ENCODE measurements at places on chromosomes 4 and X.

- DNase-seq, result no peak
Measured at GRCh38 chr4:37381040-37381668, 136.6 kb downstream of the NWD2 start.

DNA sequence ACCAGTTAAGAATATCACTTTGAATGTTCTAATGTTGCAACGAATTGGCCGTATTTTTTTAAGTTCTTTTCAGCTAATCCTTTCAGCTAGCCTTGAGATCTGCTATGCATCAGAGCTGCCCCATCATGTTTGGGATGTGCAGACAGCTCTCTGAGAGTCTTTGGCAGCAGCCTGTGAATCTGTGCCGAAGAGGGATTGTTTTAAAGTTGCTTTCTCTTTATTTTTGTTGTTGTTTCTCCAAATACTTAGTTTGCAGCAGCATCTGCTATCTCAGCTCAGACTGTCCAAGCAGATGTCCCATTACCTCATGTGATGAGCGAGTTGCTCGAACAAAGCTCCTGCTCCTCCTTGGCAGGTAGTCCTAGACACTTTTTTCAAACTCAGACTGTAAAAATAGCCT is 1002.5 kb upstream of the INTU start:
- DNase-seq, result no peak

GRCh38 chr4:110165382-110166286 is 32.8 kb downstream of the ELOVL6 start:
- DNase-seq, result peak; percentile 79

- DNase-seq, result no peak
Measured at GRCh38 chrX:82742351-82742750, 765.7 kb upstream of the POU3F4 start.

DNA sequence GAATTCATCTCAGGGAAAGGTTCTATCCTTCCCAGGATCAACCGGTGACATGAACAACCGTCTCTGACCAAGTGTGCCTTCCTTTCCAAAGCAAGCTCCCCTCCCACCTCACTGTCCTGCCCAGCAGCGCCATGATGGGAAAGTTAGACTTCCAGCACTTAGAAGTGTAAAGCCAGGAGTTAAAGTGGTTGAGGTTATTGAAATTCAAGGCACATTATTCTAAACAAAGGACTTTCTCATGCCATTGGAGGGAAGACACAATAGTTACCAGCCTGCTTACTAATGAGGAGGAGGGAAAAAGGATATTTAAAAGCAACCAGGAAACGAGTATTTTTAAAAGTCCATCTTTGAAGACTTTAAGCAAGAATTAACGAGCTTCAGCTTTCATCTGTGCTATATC is 96.8 kb downstream of the NSUN7 start:
- DNase-seq, result no peak

- DNase-seq, result no peak
Measured at GRCh38 chrX:30714138-30714537, 60.9 kb downstream of the GK start.

- no peak for DNase-seq
Measured at GRCh38 chrX:144730471-144730870, 516.8 kb upstream of the SPANXN1 start.

DNA sequence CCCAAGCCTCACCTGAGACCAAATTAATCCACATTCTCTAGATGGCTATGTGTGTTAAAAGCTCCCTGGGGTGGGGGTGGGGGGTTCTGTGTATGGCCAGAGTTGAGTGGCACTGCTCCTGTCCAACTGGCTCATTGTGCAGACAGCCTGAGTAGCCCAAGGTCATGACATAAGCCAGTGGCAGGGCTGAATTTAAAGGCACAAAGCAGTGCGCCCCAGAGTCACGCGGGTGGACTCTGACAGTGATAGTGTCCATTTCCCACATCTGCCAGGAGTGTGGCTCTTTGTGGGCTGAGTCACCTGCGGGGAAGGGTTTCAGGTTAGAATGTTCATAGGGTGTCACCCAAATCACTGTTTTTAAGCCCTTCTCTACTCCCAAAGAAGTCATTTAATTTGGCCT is 45.4 kb downstream of the SCD5 start:
- DNase-seq, result no peak

DNA sequence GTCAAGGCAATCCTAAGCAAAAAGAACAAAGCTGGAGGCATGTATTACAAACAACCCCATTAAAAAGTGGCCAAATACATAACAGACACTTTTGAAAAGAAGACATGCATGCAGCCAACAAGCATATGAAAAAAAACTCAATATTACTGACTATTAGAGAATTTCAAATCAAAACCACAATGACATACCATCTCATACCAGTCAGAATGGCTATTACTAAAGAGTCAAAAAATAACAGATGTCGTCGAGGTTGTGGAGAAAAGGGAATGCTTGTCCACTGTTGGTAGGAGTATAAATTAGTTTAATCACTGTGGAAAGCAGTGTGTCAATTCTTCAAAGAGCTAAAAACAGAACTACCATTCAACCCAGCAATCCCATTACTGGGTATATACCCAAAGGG is 604.6 kb upstream of the GRIA3 start:
- no peak for DNase-seq

- peak; percentile 39 for DNase-seq
Measured at GRCh38 chr4:1872870-1873269, 1.7 kb downstream of the NSD2 start.

DNA sequence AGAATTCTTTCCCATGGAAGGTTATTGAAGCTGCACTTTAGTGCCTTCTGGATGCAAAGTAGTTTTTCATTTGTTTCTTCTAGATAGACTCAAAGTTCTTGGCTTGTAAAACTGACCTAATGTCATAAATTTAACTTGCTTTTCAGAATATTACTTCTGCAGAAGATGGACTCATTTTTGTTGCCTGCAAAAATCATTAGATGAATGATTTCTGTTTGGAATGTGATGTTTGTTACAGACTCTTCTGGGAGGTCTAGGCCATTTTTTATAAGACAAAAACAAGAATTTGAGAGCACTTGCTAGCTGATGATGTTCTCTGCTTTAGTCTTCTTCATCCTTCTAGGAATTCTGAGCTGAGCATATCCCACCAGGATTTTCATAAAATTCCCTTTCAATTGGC is 308.6 kb upstream of the GIMD1 start:
- no peak for DNase-seq

DNA sequence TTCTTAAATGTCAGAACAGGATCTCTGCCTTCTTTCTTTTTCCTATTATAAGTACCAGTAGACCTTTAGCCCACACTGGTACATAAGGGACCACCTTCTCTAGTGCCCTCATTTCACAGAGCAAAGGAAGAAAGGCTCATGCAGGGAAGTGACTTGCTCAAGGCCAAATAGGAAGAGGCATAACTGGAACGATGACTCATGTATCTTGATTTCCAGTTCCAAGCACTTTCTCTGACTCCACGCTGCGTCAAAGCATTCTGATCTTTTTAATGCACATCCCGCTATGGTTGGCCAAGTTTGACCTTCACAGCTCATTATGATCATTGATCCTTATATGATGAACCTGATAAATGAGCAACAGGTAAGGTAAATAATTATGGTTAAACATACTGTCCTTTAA is 542.0 kb downstream of the GBA3 start:
- DNase-seq, result no peak

DNA sequence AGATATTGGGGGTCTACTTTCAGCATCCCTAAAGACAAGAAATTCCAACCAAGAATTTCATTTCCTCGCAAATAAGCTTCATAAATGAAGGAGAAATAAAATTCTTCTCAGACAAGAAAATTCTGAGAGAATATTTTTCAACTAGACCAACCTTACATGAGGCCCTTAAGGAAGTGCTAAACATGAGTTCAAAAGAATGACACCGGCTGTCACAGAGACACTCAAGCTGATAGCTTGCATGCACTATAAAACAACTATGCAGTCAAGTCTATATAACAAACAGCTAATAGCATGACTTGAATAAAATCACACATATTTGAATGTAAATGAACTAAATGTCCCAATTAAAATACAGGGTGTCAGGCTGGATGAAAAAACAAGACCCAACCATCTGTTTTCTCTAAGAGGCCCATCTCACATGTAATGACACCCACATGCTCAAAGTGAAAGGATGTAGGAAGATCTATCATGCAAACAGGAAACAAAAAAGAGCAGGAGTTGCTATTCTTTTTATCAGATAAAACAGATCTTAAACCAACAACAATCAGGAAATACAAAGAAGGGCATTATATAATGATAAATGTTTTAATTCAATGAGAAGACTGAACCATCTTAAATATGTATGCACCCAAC is 27.2 kb downstream of the FAAH2 start:
- DNase-seq, result no peak

- DNase-seq, result no peak
Measured at GRCh38 chrX:136126872-136127406, 20.4 kb upstream of the FHL1 start.

GRCh38 chr4:124123181-124123580 is 589.4 kb downstream of the ANKRD50 start:
- no peak for DNase-seq

GRCh38 chrX:70088751-70089150 is 26.5 kb downstream of the OTUD6A start:
- DNase-seq, result no peak

DNA sequence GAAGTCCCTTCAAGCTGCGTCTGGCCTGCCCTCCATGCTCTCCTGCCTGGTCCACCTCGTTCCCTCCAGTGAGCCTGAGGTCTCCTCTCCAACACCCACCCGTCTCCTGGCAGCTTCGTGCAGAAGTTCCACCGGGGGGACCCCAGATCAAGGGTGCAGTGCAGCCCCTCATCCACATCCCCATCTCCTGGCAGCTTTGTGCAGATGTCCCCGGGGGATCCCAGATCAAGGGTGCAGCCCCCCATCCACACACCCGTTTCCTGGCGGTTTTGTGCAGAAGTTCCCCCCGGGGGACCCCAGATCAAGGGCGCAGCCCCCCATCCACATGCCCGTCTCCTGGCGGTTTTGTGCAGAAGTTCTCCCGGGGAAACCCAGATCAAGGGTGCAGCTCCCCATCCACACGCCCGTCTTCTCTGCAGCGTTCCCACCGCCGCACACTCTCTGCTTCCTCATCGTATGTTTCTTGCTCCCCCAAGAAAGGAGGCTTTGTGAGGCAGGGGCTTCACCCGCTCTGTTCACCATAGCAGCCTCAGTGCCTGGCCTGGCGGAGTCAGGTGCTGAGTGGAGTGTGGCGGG is 35.7 kb downstream of the PIGG start:
- no peak for DNase-seq

- DNase-seq, result peak; percentile 79
Measured at GRCh38 chr4:140071806-140072205, 82.2 kb downstream of the MAML3 start.

GRCh38 chr4:159269956-159270355 is 167.1 kb downstream of the RAPGEF2 start:
- no peak for DNase-seq

DNA sequence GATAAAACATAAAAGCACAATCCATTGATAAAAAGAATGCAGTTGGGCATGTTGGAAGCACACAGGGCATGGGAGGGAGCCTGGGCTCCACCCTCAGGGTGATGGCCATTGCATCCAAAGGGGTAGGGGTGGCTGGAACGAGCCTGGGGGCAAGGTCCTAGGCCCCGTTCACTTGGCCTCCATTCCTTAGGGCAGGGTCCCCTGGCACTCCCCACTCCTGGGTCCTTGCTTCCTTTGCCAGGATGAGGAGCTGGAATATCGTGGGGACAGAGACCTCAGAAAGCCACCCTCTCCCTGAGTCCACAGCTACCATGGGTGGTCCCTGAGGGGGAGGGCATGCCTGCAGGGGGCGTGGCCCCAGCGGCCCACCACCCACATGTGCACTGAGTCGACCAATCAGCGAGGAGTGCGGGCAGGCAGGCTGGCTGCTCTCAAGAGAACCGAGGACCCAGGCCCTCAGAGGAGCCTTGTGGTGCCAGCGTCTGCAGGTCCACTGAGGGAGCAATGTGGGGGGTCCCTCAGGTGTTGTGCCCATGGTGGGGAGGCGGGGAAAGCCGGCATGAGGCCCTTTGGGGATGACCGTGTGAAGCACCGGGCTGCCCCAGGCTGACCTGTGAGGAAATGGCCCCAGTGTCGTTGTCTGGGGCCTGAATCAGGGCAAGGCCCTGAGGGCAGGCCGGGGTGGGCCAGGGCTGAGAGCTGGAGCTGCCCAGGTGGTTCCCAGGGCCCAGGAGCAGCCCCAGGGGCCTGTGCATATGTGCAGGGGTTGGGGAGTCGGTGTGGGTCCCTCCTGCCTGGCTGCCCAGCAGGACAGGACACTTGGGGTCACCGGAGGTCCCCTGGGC is 78.6 kb upstream of the AMELX start:
- no peak for DNase-seq

GRCh38 chr4:125131891-125132680 is 182.7 kb upstream of the FAT4 start:
- DNase-seq, result no peak

- no peak for DNase-seq
Measured at GRCh38 chr4:152283801-152284470, 252.0 kb downstream of the FBXW7 start.

GRCh38 chr4:104749062-104749461 is 254.4 kb upstream of the CXXC4 start:
- DNase-seq, result no peak
